Hematopoietic multipotent progenitor cell treated with erythropoietin and hydrocortisone succinate and interleukin-3 and kit ligand, for 6 days (in vitro differentiated cells): ENCODE measurements at places on chromosomes 6 and 20.

GRCh38 chr20:45425561-45425960 is 9.6 kb downstream of the PIGT start:
- no peak for DNase-seq

DNA sequence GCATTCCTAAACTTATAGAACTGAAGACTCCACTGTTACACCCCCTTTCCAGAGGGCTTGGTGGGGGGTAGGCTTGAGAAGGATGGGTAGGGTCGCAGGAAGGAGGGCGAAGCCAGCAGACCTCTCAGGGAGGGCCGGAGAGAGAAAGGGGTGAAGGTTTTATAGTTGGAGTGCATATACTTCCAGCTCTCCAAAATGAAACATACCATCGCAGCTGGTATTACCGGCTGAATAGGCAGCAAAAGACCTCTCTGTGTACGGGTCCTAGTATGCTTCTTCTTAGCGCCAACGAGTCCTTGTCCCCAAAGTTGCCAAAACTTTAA is 1.0 kb upstream of the VGLL2 start:
- DNase-seq, result no peak

DNA sequence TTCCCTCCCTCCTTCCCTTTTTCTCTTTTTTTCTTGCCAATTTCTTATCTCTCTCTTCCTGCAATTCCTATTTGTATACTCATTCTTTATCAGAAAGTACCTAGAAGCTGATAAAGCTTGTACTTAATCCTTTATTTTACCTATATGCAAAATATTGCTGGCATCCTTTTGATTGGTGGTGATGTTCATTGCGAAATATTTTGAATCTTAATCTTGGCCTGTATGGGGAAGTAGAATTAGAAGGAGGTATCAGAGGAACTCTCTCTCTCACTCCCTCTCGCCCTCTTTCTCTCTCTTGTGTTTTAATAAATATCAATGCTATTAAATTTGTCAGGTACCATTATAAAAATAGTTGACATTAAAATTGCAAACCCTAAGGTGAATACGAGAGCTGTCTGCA is 52.8 kb downstream of the UST start:
- DNase-seq, result peak; percentile 5

DNA sequence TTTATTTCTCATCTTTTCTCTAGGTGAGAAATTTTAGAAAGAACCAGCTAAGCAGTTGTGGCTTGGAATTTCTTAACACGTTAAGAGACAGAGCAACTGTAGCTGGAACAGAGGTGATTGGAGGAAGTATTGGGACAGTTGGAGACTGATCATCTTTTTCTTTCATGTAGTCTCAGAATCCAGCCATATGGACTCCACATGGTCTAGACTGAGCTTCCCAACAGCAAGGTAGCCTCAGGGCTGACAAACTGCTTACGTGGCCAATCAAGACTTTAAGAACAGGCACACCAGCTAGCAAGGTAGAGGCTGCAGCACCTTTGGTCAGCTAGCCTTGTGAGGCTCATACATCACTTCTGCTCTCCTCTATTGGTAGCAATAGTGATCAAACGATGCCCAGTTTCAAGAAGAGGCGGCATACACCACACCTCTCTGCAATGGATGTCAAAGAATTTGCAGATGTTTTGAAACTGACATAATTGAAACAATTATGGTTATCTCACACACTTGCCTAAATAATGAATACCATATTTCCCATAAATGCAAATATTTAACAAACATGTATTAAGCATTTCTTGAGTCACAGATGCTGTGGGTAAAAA is 590.5 kb upstream of the SLC35B3 start:
- DNase-seq, result no peak

DNA sequence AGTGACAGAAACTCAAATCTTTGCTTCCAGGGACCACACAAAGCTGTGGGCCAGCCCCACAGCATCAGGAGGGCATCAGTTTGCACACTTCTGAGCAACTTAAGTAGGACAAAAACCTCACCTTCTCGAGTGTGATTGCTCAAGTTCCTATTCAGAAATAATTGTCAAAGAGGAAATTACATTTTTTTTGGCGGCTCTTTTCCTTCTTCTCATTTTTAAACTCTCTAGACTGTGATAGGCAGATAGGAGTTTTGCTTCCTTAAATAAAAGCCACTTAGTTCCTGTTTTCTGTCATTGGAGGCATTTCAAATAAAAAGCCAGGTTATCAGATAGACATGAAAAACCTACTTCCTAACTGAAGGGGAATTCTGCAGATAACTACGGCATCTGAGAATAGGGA is 11.2 kb upstream of the TAGAP start:
- peak; percentile 86 for DNase-seq

- no peak for DNase-seq
Measured at GRCh38 chr6:37368961-37369320, 15.2 kb downstream of the RNF8 start.

GRCh38 chr6:118171852-118172251 is 264.8 kb downstream of the SLC35F1 start:
- DNase-seq, result no peak

DNA sequence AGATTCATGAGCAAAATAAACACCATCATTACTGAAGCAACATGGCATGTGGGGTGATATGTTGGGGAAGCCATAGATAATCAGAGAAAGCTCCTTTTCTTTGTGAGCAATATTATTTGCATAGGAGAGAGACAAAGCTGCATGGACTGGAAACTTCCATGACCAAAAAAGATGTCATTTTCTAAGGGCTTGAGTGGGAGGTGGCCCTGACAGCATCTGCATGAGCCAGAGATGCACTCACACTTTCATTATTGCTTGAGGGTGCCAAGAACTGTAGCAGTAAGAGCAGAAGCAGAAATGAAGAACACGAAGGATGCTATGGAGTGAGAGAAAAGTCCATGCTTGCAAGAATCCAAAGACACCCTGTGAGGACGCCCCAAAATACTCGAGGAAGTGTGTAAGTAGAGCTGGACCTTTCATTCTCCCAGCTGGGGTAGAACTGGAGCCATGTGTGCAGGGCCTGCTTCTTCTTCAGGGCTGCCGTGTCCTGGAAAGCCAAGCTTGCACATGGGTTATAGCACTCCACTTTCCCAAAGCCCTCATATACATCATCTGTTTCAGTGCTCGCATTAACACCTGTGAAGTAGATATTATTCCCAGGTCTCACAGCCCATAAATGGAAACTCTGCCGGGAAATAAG is 851.2 kb downstream of the DHX35 start:
- DNase-seq, result no peak

DNA sequence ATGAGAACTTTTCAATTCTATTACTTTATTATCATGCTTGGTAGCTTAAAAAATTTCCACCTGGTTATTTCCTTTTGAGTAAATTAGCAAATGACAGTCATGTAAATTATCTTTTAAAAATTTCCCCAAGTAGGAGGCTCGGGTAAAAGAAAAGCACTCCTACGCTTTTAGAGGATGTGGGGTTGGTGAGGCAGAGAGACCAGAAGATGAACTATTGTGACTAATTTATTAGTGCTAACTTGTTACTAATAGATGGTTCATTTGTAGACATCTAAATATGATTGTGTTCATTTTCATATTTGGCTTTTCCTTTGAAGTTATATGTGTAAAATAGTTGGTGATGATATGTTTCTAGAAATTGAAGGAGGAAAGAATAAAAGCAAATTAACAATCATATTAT is 27.0 kb downstream of the ZNF292 start:
- no peak for DNase-seq

DNA sequence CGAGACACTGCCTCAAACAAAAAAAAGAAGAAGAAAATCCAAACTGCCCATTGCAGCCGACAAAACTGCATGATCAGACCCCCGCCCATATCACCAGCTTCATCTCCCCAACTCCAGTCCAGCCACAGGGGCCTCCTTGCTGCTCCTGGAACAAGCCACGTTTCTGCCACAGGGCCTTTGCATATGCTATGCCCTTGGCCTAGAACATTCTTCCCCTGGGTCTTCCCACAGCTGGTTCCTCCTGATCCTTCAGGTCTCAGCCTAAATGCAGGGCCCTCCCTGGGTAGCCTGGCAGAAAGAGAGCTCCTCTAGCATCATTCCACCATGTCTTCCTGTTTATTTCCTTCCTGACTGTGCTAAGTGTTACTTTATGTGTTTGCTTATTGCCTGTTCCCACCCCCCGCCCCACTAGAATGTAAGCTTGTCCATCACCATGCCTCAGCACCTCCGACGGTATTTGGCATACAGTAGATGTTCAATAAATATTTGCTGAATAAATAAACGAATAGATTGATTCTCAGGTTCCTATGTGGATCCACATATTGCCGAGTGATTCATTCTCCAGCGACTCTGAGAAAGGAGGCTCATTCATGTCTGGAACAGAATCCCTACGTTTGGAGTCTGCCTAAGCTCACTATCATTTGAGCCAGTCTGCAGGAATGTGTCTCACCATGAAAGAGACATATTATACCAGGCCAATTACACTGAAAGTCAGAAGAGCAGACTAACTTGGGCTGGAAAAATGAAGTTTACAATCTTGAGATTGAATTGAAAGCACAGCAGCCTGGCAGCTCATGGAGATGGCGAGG is 56.1 kb downstream of the NFATC2 start:
- no peak for DNase-seq

- DNase-seq, result no peak
Measured at GRCh38 chr20:51160821-51161220, 137.9 kb upstream of the KCNG1 start.

- no peak for DNase-seq
Measured at GRCh38 chr6:33116417-33116816, 40.6 kb downstream of the HLA-DPB1 start.

DNA sequence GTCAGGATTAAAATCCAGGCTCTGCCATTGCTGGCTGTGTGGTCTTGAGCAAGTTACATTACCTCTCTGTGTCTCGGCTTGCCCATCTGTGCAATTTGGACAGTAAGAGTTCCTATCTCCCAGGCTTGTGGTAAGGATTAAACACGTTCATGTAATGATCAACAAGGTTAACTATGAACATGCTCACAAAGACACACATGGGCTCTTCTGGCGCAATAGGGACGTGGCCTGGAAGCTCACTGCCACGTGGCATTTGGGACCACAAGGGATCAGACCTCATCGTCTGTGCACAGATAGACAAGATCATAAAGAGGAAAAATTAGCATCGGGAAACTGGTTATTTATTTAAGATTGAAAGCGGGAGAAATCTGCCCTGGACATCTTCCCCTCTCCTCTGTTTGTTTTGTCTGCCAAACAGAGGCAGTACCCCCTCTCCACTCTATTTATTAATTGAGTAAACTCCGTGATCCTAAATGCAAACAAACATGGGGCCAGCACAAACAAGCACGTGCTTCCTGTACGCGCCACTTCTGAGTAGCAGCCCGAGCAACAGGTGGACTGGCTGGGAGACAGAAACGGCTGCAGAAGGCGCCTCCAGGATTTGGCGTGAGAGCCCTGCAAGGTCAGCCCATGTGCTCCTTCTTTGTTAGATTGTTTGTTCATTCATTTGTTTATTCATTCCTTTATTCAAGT is 95.0 kb downstream of the CDH26 start:
- no peak for DNase-seq

DNA sequence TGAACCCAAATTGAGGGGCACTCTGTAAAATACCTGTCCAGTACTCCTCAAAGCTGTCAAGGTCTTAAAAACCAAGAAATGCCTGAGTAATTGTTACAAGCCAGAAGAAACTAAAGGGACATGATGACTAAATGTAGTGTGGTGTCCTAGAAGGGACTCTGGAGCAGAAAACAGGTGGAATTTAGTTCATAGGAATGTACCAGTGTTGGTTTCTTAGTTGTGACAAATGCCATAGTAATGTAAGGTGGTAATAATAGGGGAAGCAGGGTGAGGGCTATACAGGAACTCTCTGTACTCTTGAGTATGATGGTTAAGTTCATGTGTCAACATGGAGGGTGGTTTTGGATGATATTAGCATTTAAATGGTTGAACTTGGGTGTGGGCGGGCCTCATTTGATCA is 92.3 kb downstream of the CNBD2 start:
- DNase-seq, result no peak

GRCh38 chr6:13006578-13007300 is 290.2 kb downstream of the PHACTR1 start:
- peak; percentile 92 for DNase-seq

- peak; percentile 24 for DNase-seq
Measured at GRCh38 chr20:60648556-60648955, 603.5 kb upstream of the CDH4 start.

GRCh38 chr20:796921-797320 is 28.6 kb upstream of the SLC52A3 start:
- no peak for DNase-seq

DNA sequence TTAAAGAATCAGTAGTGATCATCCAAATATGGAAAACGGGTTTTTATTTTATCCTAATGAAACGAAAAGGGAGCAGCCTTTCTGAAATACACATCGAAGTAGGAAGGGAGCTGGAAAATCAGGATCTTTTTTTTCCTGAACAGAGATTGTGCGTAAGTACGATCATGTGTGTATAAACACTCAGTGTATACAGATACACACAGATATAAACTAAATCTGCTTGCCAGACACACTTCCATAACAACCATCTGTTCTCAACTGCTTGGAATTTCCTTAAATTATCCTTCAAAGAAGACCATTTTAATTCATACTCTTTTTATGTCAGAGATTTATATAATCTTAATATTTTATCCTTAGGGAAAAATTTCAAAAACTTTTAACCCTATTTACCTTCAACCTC is 110.7 kb downstream of the CHD6 start:
- no peak for DNase-seq

- no peak for DNase-seq
Measured at GRCh38 chr20:37984018-37984785, 49.1 kb downstream of the TTI1 start.

DNA sequence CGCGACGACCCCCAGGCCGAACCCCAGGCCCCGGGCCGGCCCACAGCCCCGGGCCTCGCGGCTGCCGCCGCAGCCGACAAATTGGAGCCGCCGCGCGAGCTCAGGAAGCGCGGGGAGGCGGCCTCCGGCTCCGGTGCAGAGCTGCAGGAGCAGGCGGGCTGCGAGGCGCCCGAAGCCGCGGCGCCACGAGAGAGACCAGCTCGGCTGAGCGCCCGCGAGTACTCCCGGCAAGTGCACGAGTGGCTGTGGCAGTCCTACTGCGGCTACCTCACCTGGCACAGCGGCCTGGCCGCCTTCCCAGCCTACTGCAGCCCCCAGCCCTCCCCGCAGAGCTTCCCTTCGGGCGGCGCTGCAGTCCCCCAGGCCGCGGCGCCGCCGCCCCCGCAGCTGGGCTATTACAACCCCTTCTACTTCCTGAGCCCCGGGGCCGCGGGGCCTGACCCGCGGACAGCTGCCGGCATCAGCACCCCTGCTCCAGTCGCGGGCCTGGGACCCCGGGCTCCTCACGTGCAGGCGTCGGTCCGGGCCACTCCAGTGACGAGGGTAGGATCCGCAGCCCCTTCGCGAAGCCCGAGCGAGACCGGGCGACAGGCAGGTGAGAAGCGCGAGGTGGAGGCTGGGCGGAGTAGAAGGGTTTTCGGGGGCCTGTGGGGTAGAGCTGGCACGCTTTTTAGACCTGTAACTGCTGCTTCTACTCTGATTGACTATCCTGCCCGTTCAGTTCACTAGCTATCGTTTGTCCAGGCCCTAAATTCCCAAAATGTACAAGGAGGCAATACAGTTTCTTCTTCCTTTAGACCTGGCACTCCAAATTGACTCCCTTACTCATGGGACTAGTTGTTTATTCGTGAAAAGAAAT is 654 bp downstream of the FAM8A1 start:
- DNase-seq, result peak; percentile 48

GRCh38 chr6:44662461-44663121 is 275.1 kb downstream of the CDC5L start:
- no peak for DNase-seq

GRCh38 chr20:37933786-37934633 is 31.1 kb downstream of the VSTM2L start:
- no peak for DNase-seq

- DNase-seq, result peak; percentile 43
Measured at GRCh38 chr6:135306740-135307420, 125.8 kb downstream of the MYB start.
